Caki2 (cell line): ENCODE measurements at places on chromosomes 3 and 15.
A peak's percentile ranks its signal among the peaks of the same experiment; 100 is the strongest.

DNA sequence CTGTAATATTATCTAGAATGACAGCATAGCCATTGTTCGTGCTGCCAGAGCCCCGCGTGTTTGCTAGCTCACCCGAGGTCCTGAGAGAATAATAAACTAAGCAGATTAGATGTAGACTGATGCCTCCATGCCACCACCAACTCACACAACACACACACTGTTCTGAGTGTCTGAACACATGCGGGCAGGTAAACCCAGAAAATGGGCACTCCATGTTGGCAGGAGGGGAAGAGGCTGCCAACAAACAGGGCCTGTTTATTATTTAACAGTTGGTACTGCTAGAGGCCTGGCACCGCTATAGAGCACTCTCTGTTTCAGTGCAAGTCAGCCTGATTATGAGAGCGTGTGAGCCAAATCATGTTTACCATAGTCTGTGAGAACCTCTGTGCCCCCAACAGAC lies 299.0 kb downstream of the ZBTB20 start:
- no peak for DNase-seq

- peak; percentile 98 for DNase-seq
Measured at GRCh38 chr3:52056968-52057811, 819 bp upstream of the DUSP7 start.

GRCh38 chr3:119630880-119631329 lies 29.5 kb downstream of the POPDC2 start:
- no peak for DNase-seq

DNA sequence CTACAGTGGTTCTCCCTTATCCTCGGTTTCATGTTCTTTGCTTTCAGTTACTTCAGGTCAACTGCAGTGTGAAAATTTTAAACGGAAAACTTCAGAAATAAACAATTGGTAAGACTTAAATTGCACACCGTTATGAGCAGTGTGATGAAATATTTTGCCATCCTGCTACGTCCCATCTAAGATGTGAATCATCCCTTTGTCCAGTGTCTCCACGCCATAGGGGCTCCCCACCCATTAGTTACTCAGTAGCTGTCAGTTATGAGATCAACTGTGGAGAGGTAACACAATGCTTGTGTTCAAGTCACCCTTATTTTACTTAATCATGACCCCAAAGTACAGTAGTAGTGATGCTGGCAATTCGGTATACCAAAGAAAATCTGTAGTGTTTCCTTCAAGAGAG lies 47.4 kb downstream of the TJP1 start:
- DNase-seq = peak; percentile 69

DNA sequence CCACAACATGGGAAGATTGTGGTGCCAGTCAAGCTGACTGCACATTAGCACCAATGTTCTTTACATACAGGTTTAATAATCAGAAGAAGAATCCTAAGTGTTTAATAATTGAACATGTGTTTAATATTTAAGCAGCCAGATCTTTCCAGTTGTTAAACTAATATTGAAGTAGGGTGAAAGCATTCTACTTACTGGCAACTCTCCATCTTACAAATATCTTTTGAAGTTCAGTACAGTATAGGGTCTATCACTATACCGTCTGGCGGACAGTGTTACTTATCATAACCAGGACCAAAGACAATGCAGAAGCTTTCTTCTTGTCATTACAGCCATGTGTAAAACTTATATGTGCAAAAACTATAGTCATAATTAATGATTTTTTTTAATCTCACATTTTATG lies 376.4 kb downstream of the CNTN6 start:
- DNase-seq = peak; percentile 18
